ENCODE measurements at places on chromosomes 6 and 20.
A peak's percentile ranks its signal among the peaks of the same experiment; 100 is the strongest.

DNA sequence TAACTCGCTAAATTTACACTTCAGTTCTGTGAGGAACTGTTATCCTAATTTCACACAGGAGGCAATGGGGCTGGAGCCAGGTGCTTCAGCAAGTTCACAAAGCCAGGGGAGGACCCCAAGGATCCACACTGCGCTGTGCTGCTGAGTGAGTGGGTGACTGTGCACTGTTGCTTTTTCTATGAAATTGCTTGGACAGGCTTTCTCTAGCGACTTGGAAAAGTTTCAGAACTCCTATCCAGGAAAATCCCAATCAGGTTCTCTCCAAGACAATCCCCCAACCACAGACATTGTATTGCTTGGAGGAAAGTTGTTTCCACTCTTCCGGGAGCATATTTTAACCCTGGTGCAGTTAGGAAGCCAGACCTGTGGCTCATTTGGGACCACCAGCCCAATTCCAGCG is 175.9 kb upstream of the CST7 start:
- DNase-seq = no peak

- DNase-seq = no peak
Observed at GRCh38 chr6:134826889-134827737, 122.8 kb downstream of the ALDH8A1 start.

DNA sequence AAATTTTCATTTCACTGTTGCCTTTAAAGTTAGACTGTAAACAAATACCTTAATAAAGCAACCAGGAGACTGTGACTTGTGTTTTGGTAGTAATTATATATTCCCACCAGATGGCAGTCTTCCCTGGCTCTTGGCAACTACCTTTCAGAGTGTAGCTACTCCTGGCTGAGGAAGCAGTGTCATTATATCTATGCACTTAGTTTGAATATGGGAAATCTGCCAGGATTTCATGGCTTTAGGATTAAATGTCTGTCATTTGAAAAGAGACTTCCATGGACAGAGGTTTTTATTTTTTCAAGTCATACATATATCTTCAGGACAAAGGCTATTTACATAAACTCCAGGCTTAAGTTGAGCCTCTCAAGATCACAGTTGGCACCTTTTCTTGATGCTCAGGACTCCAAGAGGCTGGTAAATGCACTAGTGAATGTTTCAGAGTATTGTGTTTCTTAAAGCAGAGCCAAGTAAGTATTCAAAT is 160.1 kb downstream of the C6orf58 start:
- DNase-seq = peak; percentile 60

DNA sequence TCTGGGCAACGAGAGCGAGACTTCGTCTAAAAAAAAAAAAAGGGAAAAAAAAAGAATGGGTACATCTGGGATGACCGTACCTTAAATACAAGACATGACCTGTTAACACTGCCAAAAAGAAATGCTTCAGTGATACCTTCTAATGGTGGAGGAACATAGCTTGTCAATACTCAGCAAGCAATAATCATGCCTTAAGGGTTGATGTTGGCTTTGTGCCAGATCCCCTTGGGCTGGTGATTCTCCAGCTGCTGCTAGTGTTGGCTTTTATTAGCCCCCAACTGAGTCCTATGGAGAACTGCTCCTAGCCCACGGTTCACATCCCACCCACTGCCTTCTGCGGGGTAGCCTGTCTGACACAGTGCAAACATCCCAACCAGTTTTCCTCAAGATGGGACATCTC is 134.9 kb downstream of the PLCB1 start:
- DNase-seq = peak; percentile 86

GRCh38 chr6:111922454-111923297 is 49.4 kb upstream of the FYN start:
- DNase-seq = peak; percentile 28

DNA sequence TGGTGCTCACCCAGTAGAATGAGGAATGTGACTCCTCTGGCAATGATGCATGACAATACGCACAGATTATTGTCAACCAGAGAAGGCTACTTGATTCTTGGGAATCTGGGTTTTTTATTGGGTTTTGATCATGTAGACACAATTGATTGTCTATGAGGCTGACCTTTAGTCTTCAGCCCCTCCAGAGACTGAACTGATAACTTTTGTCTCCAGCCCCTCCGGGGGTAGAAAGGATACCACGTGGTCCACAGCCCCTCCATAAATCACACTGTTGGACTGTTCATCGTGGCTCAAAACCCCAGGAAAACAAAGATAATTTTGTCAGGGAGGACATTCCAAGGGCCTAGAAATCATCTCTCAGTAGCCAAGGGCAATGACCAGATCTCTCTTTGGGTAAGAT is 57.5 kb upstream of the ADGRF5 start:
- DNase-seq = no peak

- no peak for DNase-seq
Observed at GRCh38 chr6:114389111-114389510, 46.3 kb upstream of the HS3ST5 start.

DNA sequence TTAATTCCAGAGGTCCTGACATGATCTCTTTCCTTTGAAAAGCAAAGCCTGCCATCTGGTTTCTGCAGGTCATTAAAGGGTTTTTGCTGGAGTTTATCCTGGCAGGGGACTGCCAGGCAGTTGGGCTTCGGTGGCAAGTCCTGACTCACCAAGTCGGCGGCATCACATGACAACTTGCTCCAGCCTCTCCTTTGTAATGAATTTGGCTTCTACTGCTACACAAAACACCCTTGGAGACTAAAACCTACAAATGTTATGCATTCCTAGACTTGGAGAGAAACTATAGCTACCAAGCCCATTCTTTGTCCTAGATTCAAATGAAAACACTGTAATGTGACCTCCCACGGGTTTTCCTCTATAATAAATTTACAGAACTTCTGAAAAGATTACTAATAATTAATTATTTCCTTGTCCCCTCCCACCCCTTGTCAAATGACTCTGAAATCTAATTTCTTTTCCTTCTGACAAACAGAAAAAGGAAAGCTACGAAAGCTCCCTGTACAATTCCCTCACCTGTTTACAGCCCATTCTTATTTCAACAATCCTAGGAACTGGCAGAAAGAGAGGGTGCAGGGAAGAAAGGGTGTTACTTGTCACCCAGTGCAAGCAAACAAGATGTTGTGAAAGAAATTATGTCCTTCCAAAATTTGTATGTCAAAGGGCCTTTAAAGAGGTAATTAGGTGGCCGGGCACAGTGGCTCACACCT is 62.9 kb downstream of the QRSL1 start:
- DNase-seq = peak; percentile 9

- DNase-seq = no peak
Observed at GRCh38 chr6:110664933-110665332, 150.3 kb downstream of the CDK19 start.

- DNase-seq = no peak
Observed at GRCh38 chr20:47265984-47266383, 90.5 kb downstream of the ZMYND8 start.

- no peak for DNase-seq
Observed at GRCh38 chr6:105974986-105975385, 111.2 kb upstream of the PRDM1 start.

Data from NCI-H1092 treated with DMSO at 0.1 percent for 48 hours (cell line).